ENCODE measurements at places on chromosomes 11 and 22.

DNA sequence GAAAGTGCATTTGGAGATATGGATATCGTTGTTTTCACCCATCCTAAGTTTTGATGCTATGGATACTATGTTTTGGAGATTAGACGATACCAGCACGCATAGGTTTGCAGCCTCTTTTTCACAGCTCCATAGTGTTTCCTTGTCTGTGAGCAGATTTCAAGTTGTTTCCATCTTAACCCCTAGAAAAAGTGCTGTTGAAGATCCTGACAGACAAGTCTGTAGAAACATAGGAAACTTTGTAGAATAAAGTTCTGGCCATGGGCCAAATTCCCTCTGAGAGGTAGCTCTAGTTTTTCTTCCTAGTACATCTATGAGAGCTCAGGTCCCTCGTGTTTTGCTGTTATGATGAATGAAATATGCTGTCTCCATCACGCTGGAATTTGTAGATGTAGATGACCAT lies 32.4 kb downstream of the ST3GAL4 start:
- no peak for DNase-seq

- DNase-seq = no peak
These were observed 16.4 kb downstream of the SPATA19 start for GRCh38 chr11:133828871-133829270.

DNA sequence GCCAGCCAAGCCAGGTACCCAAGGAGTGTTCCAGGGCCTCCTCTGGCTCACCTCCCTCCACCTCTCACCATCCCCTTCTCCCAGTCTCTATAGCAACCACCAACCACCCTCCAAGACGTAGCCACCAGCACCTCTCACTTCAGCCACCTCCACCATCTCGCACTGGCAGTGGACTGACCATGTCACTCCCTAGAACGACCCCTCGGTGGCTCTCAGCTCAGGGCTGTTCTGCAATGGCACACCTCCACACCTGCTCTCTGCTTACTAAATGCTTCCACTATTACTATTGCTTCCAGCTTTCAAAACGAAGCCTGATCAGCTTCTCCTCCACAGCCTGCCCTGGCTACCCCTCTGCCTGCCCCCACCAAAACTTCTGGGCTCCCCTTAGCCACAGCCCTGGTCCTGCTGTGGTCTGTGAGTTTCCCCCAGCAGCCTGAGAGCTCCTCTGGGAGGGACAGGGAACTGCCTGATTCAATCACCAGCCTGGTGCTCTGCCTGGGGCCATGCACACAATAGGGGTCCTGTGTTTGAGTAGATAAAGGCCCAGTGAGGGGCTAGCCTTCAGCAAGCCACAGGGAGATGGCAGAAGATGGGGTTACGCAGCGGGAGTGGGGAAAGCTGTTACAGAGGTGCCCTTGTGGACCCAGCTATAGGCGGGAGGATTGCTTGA lies 17.5 kb upstream of the CBX7 start:
- no peak for DNase-seq

DNA sequence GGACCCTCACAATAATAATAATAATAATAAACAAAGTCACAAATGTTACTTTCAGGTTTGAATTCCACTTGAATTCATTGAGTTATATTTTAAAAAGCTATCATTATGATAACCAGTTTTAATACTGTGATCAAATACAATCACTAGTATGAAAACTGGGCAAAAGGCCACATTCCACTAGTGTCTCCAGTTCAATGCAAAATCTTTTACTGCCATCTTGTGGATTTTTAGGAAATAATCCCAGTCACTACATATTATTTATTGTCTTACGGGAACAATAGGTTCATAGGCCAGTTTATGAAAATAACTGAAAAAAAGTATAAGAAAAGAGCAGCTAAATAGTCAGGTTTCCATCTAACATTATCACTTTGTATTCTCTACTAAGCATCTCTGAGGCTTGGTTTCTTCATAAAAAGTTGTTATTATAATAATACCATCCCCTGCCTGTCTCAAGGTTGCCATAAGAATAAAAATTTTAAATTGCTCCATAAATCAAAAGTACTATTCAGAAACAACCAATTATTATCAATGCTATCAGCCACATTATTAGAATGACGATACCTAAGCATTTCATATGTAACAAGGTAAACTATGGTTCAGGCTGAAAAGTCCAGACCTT lies 533.9 kb upstream of the CCDC90B start:
- no peak for DNase-seq

- DNase-seq = no peak
These were observed 24.8 kb downstream of the ACER3 start for GRCh38 chr11:76885390-76886097.

- no peak for DNase-seq
These were observed 19.8 kb upstream of the GNB1L start for GRCh38 chr22:19874307-19875060.

GRCh38 chr11:12900496-12900895 lies 108.6 kb upstream of the RASSF10 start:
- DNase-seq = no peak

GRCh38 chr11:45485070-45485707 lies 180.2 kb downstream of the CHST1 start:
- no peak for DNase-seq

DNA sequence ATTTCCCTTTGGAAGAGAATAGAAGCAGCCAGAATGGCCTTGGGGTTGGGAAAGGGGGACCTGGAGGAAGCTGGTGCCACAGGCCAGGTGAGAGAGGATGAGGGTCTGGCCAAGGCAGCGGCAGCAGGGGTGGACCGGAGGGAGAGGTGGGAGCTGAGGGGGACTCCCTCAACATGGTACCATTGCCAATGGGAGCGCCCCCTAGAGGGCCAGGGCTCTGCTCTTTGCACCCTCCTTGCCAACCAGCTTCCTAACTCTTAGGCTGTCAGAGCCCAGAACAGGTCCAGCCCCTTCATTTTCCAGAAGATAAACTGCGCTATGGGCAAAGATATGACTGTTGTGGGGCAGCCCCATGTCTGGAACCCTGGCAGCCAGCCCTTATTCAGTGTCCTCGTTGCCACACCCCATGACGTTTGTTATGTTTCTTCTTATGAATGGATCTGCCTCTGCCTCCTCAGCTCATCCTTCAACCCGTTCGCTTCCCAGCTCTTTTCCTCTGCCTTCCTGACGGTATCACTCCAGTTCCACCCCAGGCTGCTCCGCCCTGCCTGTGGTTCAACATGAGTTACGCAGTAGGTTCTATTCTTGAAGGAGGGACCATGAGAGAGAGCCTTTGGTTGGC lies 185.2 kb downstream of the GRIK4 start:
- DNase-seq = no peak

DNA sequence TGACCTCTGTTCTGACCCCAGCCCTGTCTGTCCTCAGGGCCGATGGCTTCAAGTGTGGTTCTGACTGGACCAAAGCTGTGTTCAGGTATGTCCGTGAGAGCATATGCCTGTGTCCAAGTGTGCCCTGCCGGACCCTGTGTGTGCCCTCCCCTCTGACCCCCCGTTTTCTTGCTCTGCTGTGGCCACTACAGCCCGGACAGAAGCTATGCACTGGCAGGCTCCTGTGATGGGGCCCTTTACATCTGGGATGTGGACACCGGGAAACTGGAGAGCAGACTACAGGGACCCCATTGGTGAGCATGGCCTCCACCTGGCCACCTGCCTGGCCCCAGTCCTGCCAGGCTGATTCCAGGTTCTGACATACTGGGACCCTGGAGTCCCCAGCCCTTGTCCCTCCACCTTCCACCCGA lies 14.5 kb downstream of the ATG16L2 start:
- no peak for DNase-seq

DNA sequence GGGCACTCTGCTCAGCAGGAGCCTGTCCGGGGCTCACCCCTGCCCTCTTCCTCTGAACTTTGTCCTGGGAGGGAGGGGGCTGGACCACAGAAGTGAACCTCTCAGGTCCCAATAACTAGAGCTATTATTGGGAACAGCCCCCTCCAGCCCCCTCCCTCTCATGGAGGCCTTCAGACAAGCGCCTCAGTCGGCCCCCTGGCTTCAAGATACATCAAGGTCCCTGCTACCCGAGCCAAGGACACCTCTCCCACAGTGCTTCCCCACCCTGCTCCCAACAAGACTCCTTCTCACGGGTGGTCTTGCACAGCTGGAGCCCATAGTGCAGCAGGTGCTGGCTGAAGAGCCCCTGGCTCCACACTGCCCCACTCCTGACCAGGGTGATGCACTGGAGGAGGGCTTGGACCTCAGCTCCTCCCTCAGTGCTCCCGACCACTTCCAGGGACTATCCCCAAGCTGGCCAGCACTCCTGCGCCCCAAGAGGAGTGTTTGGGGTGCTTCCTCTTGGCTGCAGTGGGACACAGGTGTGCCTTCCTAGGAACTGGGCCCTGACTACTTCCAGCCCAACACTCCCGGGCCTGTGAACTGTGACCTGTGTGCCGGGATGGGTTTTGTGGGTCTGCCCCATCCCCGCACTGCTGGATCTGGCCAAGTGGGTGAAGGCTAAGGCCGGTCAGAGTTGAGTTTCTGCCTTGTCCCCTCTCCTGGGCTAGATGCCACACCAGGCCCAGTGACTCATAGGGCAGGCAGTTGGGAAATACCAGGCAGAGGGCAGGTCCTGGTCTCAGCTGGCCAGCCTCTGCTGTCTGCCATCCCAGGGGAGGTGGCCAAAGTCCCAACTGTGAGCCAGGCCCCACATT lies 2.2 kb downstream of the PNPLA2 start:
- no peak for DNase-seq

GRCh38 chr11:86174101-86175046 lies 70.2 kb upstream of the EED start:
- DNase-seq = no peak

GRCh38 chr11:79942646-79943045 lies 501.8 kb upstream of the TENM4 start:
- DNase-seq = no peak

GRCh38 chr22:19997561-19998231 lies 18.9 kb downstream of the ARVCF start:
- DNase-seq = no peak

DNA sequence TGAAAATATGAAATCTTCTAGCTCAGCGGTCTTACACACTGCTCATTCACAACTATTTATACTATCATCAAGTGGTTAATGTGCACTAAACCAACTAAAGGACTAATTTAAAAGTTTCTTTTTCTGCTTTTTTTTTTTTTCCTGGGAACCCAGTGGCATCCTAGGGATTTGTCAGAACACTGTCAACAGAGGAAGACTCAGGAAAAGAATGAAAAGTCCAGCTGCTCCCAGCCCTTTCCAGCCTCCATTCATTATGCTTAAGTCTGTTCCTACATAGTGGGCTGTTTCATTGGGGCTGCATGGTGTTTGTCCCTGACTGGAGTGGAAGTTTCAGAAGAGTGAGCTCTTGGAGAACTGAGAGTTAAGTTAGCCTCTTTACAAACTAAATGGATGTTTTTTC lies 391.1 kb downstream of the AASDHPPT start:
- no peak for DNase-seq

- no peak for DNase-seq
These were observed 79.3 kb downstream of the SGSM3 start for GRCh38 chr22:40449676-40450035.

GRCh38 chr22:28647216-28647615 lies 32.4 kb downstream of the TTC28 start:
- no peak for DNase-seq

DNA sequence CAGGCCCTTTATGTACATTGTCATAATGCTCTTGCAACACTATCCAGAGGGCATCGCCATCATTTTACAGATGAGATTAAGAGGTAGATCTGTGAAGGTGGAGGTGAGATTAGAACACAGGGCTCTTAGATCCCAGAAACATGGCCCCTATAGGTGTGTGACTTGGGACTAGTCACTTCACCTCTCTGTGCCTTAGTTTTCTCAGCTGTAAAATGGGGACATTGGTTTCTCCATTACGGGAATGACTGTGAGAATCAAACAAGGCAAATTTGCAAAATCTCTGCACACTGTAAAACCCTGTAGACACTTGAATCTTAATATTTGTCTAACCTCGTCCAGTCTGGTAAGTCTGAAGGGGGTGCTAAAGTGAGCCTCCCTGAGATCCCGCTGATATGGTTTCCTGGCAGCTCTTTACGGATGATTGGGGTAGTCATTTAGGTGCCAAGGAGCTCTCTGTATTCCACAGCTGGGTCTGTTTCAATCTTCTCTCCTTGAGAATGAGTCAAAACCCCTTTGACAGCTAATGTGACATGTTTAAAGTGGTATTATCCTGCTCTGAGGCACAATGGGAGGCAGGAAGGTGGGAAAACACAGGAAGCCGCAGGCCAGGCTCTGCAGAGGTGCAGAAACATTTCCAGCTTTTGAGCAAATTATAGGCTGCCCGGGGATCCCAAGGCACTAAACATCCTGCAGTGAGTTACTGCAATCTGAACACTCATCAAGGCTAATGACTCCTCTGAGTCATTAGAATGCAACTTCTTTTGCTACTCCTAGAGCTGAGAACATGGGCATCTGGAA lies 140.8 kb downstream of the CCDC81 start:
- no peak for DNase-seq

GRCh38 chr11:111334532-111335502 lies 36.5 kb downstream of the POU2AF3 start:
- DNase-seq = no peak

DNA sequence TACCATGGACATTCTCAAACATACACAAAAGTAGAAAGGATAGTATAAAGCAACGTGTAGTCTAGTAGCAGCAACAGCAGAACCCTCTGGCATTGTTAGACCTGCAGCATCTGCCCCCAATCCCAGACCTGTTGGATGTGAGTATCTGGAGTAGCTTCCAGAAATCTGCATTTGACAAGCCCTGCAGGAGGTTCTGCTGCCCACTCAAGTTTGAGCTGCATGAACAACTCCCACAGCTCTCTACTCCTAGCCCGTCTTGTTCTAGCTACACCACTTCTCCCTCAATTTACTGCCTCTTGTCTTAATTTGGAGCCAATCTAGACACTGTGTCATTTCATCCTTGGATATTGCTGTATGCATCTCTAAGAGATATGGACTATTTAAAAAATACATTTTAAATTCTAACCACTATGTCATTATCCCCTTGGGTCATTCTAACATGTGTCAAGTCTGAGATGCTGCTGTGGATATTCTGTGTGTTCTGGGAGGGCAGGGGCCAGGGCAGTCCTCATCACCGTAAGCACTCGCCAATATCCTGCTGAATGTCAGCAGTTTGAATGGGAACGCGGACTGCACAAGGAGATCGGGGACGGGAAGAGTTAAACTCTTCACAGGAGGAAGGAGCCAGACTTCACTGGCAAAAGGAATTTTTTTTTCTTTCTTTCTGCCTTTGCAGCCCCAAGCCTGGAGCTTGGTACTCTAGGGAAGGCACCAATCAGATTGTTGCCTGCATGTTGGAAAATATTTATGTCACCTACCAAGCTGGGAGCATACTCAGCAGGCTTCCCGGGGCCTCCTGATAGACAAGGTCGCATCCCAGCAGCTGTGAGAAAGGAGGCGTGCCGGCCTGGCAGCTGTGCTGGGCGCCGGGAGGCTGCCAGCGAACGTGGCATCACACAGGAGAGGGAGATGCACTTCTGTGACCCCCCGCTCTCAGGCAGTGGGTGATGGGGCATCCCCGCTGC lies 429.0 kb downstream of the MIAT start:
- no peak for DNase-seq

GRCh38 chr22:49023161-49023878 lies 804.4 kb downstream of the BRD1 start:
- no peak for DNase-seq

GRCh38 chr11:87265132-87265531 lies 227.4 kb downstream of the TMEM135 start:
- DNase-seq = no peak

GRCh38 chr11:95592471-95592870 lies 197.1 kb downstream of the FAM76B start:
- no peak for DNase-seq

GRCh38 chr11:106400949-106401570 lies 323.6 kb downstream of the AASDHPPT start:
- no peak for DNase-seq

- no peak for DNase-seq
These were observed 10.9 kb upstream of the TSKU start for GRCh38 chr11:76772100-76772782.

Data from naive thymus-derived CD8-positive, alpha-beta T cell (primary cell).